ENCODE measurements at places on chromosomes 1 and 21.

- no peak for DNase-seq
Measured at GRCh38 chr1:26318338-26319064, 743 bp downstream of the CD52 start.

GRCh38 chr1:214463596-214463995 lies 87.8 kb downstream of the PTPN14 start:
- no peak for DNase-seq

DNA sequence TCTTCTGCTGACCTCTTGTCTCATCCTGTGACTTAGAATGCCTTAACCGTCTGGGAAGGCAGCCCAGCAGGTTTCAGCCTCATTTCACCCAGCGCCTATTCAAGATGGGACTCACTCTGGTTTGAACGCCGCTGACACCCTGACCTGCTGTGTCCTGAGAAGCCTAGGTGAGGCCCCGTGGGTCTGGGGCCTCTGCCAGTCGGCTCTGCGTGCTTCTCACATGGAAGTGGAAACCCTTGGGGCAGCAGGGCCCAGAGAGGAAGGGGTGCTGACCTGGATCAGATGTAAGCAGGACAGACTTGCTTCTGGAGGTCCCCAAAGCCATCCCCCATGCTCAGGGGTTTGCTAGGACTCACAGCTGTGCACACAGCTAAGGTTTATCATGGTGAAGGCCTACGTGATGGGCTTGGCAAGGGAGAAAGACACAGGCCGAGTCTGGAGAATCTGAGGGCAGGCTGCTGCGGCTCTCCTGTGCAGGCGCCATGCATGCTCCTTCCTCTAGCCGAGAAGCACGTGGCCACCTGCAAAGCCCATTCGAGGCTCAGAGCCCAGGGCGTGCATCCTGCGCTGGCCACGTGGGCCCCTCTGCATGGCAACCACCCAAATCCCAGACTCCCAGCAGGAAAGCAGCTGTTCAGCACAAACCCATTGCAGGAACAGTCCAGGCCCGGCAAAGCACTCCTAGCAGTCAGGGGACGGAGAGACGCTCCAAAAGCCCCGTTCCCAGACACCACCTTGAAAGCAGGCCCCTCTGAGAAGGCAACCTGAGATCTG lies 3.8 kb downstream of the TRPM2 start:
- no peak for DNase-seq

DNA sequence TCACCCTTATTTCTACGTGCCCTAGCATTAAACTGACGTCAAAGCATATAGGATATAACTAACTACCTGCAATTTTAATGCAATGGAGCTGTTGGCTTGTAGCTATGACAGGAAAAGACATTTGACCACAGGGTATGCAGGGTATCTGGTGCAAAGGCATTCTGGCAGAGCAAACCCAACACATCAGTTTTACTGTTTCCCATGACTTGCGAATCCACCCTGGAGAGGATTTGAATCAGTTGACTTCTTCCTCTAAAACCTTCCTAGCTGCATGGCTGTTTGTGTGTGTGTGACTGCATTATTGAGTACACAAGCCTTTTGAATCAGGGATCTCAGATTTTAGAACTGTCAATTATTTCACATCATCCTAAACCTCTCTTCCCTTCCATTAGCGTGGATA lies 41.7 kb upstream of the SYT14 start:
- no peak for DNase-seq

- no peak for DNase-seq
Measured at GRCh38 chr21:32914424-32915039, 111.2 kb upstream of the OLIG2 start.

DNA sequence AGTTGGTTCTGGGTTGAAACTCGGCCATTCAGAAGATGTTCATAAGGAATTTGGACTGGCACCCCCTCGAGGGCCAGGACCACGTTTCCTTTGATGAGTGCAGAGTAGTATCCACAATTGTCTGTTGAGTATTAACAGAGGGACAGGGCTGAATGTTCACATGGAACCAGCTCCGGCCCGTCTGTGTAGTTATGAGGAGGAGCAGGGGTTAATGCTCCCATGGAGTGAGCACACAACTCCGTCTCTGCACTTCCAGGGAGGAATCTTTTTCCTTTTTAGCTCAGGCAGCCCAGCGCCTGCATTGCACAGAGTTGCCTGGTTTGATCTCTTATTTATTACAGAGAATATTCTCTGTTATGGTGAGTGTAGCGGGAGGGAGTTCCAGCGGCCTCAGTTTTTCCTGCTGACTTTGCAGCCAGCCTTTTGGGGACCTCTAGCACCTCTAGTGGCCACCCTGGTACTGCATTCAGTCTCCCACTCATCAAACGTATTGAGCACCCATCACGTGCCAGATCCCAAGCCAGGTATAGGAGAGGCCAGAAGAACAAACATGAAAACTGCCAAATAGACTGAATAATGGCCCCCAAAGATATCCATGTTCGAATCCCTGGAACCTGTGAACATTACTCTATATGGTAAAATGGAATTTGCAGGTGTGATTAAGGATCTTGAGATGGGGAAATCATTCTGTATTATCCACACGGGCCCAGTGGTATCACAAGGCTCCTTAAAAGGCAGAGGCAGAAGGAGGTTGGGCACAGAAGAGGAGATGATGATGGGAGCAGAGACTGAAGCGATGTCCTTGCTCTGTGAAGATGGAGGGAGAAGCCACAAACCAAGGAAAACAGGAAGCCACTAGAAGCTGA lies 167.7 kb upstream of the CSF3R start:
- DNase-seq = peak; percentile 54

- DNase-seq = no peak
Measured at GRCh38 chr1:28066393-28067154, 21.8 kb downstream of the EYA3 start.

DNA sequence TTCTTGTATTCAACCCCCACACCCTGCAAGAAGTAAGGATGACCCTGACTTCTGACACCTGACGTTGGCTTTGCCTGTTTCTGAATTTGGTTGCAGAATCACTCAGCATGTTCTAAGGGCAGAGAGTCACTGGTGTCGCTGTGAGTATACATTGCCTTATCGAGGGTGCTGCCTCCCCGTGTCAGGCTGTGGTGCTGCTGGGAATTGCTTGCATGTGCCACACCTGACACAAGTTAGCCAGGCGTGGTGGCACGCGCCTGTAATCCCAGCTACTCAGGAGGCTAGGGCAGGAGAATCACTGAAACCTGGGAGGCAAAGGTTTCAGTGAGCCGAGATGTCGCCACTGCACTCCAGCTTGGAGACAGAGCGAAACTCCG lies 45.9 kb downstream of the WDR4 start:
- no peak for DNase-seq

- DNase-seq = no peak
Measured at GRCh38 chr1:210654176-210654981, 325.7 kb downstream of the HHAT start.

- no peak for DNase-seq
Measured at GRCh38 chr1:48552420-48552819, 80.4 kb upstream of the SPATA6 start.

DNA sequence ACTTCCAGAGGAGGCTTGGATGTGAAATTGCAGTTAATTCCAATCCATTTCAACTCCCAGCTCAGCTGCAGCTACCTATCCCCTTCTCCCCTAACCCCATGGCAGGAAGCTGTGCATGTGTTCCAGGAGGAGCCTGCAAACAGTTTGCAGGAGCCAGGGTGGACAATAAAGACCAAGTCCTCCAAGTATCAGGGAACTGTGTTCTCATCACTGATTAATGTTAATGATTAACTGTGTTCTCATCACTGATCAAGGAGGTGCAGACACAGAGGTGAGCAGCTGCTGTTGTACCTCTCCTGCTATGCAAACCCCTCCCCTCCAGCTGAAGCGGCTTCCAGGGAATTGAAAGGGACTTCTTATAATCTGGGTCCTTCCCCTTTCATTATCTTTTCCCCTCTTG lies 19.2 kb downstream of the CLDN19 start:
- DNase-seq = no peak

DNA sequence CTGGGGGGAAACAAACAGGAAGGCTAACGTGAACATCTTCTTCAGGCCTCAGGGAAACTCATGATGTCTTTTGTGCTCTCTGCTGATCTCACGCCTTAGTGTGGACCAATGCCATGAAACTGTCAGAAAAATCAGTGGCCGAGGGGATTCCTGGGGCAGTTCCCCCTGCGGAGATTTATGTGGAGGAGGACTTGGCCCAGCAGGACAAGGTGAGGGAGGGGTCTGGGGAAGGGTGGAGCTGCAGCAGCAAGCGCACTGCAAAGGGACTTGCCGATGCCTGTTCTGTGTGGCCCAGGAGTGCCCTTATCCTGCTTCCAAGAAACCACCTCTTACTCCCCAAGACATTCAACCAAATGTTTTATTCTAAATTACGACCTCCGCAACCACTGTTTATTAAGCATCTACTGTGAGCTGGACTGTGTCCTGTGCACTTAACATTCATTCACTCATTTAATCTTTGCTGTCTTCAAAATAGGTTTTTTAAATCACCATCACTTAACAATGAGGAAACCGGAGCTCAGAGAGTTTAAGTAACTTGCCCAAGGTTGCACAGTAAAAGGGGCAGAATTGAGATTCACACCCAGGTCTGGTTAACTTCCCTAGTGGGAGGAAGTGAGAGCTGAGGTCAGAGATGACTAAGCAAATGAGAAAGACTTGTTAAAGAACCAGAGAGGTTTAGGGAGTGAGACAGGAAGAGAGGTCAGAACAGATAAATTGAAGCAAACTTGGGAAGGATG lies 49.7 kb downstream of the FHAD1 start:
- DNase-seq = no peak

- peak; percentile 74 for DNase-seq
Measured at GRCh38 chr21:44085491-44086321, 21.5 kb upstream of the PWP2 start.

GRCh38 chr1:86753700-86754099 lies 49.3 kb downstream of the SH3GLB1 start:
- DNase-seq = no peak

DNA sequence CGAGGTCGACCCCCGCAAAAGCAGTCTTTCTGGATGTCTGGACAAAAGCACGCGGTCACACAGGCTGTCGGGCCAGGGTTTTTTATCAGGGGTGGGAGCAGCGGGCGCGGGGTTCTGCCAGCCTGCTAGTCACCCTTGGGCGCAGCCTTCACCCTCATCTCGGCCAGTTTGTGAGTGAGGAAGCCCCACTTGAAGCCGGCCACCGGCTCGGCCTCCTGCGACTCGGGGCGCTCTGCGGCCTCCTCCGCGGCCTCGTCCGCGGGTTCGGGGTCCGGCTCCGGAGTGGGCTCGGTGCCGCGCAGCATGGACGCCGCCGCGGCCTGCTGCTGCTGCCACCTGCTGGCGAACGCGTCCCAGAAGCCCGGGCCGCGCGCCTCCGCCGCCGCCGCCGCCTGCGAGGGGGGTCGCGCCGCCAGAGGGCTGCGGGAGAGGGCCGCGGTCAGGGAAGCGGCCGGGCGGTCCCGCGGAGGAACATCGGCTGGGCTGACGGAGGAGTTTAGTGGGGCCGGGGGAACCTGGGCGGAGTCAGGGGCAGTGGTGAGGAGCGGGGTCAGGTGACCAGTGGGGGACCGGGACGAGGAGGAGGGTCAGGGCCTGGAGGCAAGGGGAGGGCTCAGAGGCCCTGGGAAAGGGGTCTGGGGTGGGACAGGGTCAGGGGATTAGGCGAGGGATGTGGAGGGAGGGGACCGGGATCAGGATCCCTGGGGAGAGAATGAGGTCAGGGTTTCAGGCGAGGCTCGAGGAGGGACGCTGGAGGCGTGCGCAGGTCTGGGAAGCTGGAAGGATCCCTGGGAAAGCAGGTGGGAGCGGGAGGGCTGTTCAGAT lies 4.5 kb downstream of the C1orf232 start:
- peak; percentile 37 for DNase-seq

DNA sequence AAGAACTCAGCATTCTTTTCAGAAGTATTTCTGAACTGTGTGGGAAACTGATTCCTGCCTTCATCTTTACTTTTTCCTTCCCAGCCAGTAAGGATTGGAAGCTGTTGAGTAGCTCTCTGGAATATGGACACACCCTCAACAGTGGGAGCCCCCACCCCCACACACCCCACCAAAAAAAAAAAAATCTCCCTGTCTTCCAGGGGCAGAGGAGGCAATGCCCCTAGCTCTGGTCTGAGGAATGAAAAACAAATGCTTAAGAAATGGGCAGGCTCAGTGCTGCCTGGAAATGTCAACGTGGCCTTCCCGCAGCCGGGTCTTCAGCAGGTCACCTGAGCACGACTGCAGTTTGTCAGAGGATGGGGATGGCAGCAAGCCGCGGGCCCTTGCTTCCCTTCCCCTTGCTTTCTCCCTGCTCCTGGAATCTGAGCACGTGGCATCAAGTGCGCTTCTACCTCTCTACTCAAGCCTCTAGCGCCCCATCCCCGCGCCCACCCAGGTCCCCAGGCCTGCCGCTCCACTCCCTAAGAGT lies 479 bp downstream of the RGS16 start:
- no peak for DNase-seq

GRCh38 chr1:222759451-222760035 lies 22.5 kb downstream of the FAM177B start:
- DNase-seq = no peak

DNA sequence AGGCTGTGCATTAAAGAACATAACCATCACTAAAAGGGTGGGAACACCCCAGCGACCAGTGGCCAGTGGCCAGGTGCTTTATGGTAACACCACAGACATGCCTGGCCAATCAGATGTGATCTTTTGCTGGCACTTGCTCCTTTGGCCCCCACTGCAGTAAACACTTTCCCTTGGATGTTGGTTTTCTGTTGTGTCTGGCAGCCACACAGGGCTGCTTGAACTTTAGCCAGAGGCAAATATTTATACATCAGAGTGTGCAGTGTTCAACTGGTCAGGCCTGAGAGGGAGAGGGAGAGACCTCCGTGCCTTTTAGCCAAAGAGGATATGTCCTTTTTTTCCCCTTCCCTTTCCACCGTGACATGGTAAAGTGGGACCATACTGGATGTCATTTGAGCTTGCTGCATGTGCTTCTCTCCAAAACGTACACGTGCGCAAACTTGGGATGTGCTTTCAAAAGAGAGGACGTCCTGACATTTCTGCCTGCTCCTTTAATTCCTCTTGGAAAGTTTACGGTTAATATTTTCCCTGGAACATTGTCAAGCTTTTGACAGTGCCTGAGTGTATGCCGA lies 101.2 kb downstream of the NFIA start:
- no peak for DNase-seq

DNA sequence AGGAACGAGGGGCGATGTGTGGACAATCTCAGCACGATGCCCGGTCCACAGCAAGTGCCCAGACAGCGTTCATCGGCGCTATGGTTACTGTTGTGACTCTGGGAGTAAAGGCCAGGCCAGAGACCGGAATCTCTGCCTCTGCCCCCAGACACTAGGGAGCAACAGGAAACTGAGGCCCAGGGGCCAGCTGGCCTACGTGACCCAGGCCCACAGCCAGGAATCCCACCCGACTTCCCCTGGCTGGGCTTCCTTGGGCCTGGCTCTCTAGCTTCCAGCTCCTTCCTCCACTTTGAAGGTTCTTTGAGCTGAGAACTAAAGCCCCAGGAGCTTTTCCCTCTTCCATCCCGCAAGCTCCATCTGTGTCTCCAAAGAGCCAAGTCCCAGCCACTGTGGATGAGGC lies 4.6 kb downstream of the LRP8 start:
- no peak for DNase-seq

DNA sequence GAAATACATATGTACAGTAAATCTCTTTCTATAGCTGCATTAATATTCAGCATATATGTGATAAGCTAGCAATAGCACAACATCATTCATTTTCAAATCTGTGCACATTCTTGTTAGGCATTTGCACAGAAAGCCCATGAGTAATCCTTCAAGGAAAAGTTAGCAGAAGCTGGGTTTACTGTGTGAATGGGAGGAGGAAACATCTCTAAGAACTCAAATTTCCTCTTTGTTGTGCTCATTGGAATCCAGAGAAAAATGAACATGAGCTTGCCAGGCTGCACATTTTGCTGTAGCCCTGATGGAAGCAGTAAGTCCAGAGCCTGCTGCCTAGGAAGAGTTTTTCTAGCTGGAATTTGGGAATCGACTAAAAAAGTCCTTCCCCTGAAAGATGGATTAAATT lies 214.2 kb upstream of the FOXD3 start:
- DNase-seq = no peak

GRCh38 chr1:170803711-170804110 lies 131.6 kb upstream of the MROH9 start:
- DNase-seq = no peak
